ENCODE measurements at places on chromosomes 12 and 14.

GRCh38 chr12:112386726-112387125 is 4.5 kb upstream of the HECTD4 start:
- no peak for DNase-seq

- DNase-seq = no peak
These were observed 59.2 kb downstream of the TMEM30B start for GRCh38 chr14:61221906-61222305.

DNA sequence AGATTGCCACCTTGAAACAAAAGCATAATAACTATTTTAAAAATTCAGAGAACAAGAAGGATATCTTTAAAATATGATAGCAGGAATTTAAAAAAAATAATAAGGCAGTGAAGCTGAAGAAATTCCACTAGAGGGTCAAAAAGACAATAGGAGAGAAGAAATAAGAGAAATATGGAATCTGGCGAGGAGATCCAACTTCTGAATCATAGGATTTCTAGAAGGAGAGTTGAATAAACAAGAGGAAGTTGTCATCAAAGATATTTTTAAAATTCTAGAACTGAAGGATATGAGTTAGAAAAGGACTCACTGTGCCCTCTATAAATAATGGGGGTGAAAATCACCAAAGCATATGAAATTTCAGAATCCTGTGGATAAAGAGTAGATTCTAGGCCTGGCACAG is 26.8 kb upstream of the TOMM20L start:
- no peak for DNase-seq

GRCh38 chr12:22578328-22578727 is 34.0 kb upstream of the C2CD5 start:
- no peak for DNase-seq

GRCh38 chr14:37870170-37870569 is 274.7 kb downstream of the TTC6 start:
- DNase-seq = no peak

GRCh38 chr14:31291210-31291609 is 83.6 kb upstream of the HECTD1 start:
- no peak for DNase-seq

GRCh38 chr12:94488463-94488862 is 28.8 kb upstream of the CEP83 start:
- DNase-seq = no peak

- peak; percentile 73 for DNase-seq
These were observed 171.9 kb downstream of the PRKCH start for GRCh38 chr14:61493239-61493638.

GRCh38 chr14:105314287-105315200 is at the start of gene PACS2:
Gene PACS2 (plus strand): TSS chr14:105314748. CDS start chr14:105314919, 171 bp downstream.
- peak; percentile 29 for DNase-seq

GRCh38 chr12:109764123-109764522 is 50.5 kb downstream of the FAM222A start:
- DNase-seq = no peak

GRCh38 chr14:91153360-91153759 is 39.5 kb downstream of the DGLUCY start:
- no peak for DNase-seq

DNA sequence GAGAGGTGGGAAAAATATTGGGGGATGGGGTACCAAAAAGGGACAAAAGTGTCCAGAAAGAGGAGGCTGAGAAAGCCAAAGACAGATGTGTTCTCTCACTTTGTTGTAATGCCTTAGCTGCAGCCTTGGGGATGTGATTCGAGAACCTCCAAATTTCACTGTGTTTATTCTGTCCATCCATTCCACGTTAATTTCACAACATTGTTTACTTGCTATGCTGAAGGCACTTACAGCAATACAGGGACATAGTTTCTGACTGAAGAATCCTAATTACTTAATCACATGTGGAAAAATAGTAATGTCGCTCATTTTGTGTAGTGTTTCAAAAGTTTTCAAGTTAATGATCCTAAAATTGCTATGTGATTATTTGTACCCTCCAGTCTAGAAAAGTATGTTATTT is 146.2 kb upstream of the SLC38A2 start:
- no peak for DNase-seq

- no peak for DNase-seq
These were observed 175.8 kb downstream of the FOXN3 start for GRCh38 chr14:89241257-89241656.

DNA sequence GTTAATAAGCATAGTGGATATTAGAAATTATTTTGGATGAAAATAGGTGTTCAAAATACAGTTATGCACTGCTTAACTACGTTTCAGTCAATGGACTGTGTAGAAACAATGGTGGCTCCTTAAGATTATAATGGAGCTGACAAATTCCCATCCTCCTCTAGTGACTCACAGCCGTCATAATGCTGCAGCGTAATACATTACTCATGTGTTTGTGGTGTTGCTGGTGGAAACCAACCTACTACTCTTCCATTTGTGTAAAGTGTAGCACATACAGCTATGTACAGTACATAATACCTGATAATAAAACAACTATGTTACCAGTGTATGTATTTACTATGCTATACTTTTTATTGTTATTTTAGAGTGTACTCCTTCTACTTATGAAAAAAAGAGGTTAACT is 111.2 kb upstream of the TMCC3 start:
- peak; percentile 86 for DNase-seq

DNA sequence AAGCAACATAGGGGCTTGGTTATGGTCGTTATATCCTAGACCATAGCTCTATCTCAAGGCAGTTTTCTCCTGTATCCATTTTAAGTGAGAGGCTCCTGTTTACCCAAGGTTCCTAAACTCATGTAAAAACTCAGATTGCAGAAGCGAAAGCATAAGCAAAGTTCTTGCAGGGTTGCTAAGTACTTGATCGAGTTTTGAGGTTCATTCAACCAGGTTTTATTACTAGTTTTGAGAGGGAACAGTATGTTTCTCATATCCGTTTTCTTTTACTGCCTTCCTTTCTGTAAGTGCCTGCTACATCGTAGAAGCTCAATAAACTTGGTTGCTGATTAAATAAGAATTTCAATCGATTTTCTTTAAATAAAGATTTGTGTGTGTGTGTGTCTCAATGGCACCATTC is 5.1 kb downstream of the AKAP3 start:
- no peak for DNase-seq

Data from RCC 7860 (cell line).